ENCODE measurements at places on chromosomes 12 and 14.
A peak's percentile ranks its signal among the peaks of the same experiment; 100 is the strongest.

- DNase-seq: peak; percentile 61
Observed at GRCh38 chr12:124774054-124774461, 89.6 kb downstream of the SCARB1 start.

- no peak for DNase-seq
Observed at GRCh38 chr12:45939759-45940158, 50.6 kb downstream of the SCAF11 start.

GRCh38 chr14:105517096-105517495, 9.3 kb upstream of the TMEM121 start:
- DNase-seq: no peak

- no peak for DNase-seq
Observed at GRCh38 chr14:99612738-99613330, 8.8 kb upstream of the CCDC85C start.

DNA sequence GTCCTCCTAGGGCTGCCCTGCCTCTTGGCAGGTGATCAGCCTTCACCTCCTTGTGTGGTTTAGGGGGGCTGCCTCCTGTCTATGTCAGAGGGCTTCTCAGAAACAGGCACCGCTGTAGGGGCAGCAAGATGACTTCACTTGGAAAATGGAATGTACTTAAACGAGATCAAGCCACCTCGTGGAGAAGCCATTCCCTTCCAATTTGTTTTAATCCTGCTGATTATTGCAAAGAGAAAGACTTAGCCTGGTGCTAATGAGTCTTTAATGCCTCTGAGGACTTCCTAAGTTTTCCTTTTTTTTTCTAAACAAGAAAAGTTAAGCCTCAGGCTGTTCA, 62.3 kb upstream of the RFLNA start:
- DNase-seq: no peak

GRCh38 chr14:75941030-75941429, 40.8 kb downstream of the TGFB3 start:
- DNase-seq: no peak
